ENCODE measurements at places on chromosomes 11 and 22. TPM values are rescaled to one million over a fixed set of nuclear protein-coding genes. Genes with fewer than 3 reads are reported as not detected.
A peak's percentile ranks its signal among the peaks of the same experiment; 100 is the strongest.

DNA sequence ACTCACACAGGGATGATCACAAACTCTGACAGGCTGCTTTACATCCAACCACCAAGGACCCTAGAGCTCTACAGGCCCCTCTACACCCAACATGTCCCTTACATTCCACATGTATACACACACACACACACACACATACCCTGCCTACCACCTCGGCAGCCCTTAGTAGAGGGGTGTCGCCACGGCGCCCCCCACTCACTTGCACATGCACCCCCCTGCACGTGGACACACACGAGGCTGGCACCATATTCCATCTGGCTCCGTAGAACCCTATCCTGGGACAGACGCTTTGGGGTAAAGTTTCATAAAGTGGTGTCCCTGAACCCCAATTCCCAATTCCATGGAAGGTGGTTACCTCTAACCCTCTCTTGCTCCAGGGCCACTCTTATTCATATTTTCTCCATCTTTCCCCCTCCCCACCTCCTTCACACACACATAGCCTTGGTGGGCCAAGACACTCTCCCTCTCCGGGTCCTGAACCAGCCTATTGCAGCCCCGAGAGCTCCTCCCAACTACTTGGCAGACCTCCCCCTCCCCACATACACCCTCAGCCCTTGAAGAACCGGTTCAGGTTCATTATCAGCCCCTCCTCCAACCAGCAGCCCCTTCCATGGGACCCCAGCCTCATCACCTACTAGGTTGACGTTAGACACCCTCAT lies 809 bp downstream of the PDE2A start:
- no peak overlapping the region for H3K4me3 ChIP-seq
- no peaks in the 10 kb centered on the region for H3K36me3 ChIP-seq
- H3K27ac ChIP-seq, result no peak overlapping the region
- H3K27me3 ChIP-seq, result peaks cover 2% of the 10 kb centered on the region
- DNase-seq, result no peak

DNA sequence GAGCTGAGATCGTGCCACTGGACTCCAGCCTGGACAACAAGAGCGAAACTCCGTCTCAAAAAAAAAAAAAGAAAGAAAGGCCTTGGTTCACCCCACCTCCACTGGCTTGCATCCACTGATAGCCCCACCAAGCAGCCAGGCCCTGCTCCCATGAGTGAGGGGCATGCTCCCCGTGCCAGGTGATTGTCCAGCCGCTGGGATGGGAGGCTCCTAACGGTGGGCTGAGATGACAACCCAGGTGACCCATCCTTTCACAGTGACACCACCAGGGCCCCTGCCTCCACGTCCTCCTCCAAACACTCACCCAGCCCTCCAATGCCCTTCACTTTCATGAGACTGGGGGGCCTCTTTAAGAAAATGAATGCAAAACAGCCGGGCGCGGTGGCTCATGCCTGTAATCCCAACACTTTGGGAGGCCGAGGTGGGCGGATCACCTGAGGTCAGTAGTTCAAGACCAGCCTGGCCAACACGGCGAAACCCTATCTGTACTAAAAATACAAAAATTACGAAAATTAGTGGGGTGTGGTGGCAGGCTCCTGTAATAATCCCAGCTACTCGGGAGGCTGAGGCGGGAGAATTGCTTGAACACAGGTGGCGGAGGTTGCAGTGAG lies 8.6 kb upstream of the DERL3 start:
- DNase-seq, result no peak
- H3K27me3 ChIP-seq, result no peaks in the 10 kb centered on the region
- H3K4me3 ChIP-seq, result no peak overlapping the region

- H3K4me1 ChIP-seq, result no peaks in the 10 kb centered on the region
- no peaks in the 10 kb centered on the region for H3K36me3 ChIP-seq
- H3K27me3 ChIP-seq, result no peaks in the 10 kb centered on the region
- H3K4me3 ChIP-seq, result no peak overlapping the region
- no peak overlapping the region for H3K27ac ChIP-seq
Measured at GRCh38 chr11:73989156-73989555, 6.5 kb upstream of the UCP2 start.

GRCh38 chr22:20533879-20534265 lies 26.5 kb downstream of the MED15 start:
- DNase-seq, result no peak
- peaks cover 4% of the 10 kb centered on the region for H3K4me1 ChIP-seq
- no peaks in the 10 kb centered on the region for H3K27me3 ChIP-seq
- H3K36me3 ChIP-seq, result peaks cover 4% of the 10 kb centered on the region
- peak overlapping the region; percentile 83 for H3K27ac ChIP-seq
- H3K4me3 ChIP-seq, result no peak overlapping the region

- H3K4me3 ChIP-seq, result no peak overlapping the region
- no peaks in the 10 kb centered on the region for H3K27me3 ChIP-seq
- DNase-seq, result no peak
- H3K4me1 ChIP-seq, result no peaks in the 10 kb centered on the region
Measured at GRCh38 chr22:40714499-40715337, 35.4 kb downstream of the MCHR1 start.

- no peaks in the 10 kb centered on the region for H3K27me3 ChIP-seq
- H3K36me3 ChIP-seq, result no peaks in the 10 kb centered on the region
- no peak overlapping the region for H3K4me3 ChIP-seq
- no peak overlapping the region for H3K27ac ChIP-seq
Measured at GRCh38 chr11:11380883-11381282, 27.8 kb upstream of the CSNK2A3 start.

GRCh38 chr11:70292863-70293262 lies 22.4 kb downstream of the PPFIA1 start:
- H3K27ac ChIP-seq, result no peak overlapping the region
- no peak for DNase-seq
- H3K36me3 ChIP-seq, result no peaks in the 10 kb centered on the region

- no peaks in the 10 kb centered on the region for H3K36me3 ChIP-seq
- peak overlapping the region; percentile 98 for H3K4me3 ChIP-seq
- DNase-seq, result peak; percentile 54
- no peaks in the 10 kb centered on the region for H3K27me3 ChIP-seq
Measured at GRCh38 chr22:46149512-46150033, 753 bp upstream of the PPARA start.

DNA sequence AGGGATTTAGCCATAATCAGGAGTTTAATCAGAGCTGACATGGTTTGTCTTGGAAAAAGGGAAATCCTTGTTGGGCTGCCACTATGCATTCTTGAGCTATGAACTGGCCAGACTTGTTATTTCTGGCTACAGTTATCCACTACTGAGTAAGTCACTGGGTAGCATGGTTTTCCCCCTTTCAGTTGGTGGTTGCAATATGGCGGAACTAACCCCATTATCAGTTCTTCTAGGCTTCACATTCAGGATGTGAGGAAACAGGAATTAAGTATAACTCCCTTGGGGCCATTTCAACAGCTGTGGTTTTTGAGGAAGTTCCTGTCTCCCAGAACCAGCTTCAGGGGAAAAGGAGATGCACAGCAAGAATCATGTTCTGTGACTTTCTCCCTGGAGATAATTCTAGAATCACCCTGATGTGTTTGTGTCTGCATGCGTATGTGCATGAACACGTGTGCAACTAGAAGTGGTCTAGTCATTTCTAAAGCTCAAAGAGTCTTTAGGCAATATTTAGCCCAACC lies 103.0 kb upstream of the CD44 start:
- H3K27ac ChIP-seq, result no peak overlapping the region
- no peaks in the 10 kb centered on the region for H3K27me3 ChIP-seq
- H3K4me3 ChIP-seq, result no peak overlapping the region

GRCh38 chr11:122796128-122796717 lies 42.1 kb upstream of the CRTAM start:
- H3K4me1 ChIP-seq, result no peaks in the 10 kb centered on the region
- no peaks in the 10 kb centered on the region for H3K27me3 ChIP-seq
- H3K27ac ChIP-seq, result no peak overlapping the region
- H3K36me3 ChIP-seq, result no peaks in the 10 kb centered on the region
- no peak overlapping the region for H3K4me3 ChIP-seq
- DNase-seq, result peak; percentile 40

DNA sequence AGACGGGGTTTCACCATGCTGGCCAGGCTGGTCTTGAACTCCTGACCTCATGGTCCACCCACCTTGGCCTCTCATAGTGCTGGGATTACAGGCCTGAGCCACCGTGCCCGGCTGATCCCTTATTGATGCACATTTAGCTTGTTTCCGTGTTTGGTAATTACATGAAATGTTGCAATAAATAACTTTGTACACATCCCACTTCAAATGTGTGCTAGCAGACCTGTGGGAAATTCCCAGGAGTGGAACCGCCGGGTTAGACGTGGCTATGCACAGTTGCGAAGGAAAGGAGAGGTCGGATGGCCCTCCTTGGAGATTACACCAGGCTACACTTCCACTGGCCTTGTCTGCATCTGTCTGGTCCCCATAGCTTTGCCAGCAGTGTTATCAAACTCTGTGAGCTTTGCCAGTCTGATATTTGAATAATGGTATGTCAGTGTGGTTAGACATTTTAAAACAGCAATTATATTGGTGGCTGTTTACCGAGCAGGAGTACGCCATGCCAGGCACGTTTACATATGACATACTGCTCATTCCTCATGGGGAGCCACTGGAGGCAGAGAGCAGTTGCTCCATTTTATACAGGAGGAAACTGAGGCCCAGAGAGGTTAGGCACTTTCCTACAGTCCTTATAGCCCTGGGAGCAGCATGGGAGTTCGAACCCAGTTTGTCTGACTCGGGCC lies 27.2 kb upstream of the SYT7 start:
- no peak for DNase-seq
- no peaks in the 10 kb centered on the region for H3K36me3 ChIP-seq
- peaks cover 40% of the 10 kb centered on the region for H3K27me3 ChIP-seq
- H3K27ac ChIP-seq, result no peak overlapping the region
- no peak overlapping the region for H3K4me3 ChIP-seq

GRCh38 chr11:111422494-111423249 lies 43.6 kb upstream of the POU2AF1 start:
- H3K4me1 ChIP-seq, result peaks cover 19% of the 10 kb centered on the region
- no peak for DNase-seq
- H3K27me3 ChIP-seq, result no peaks in the 10 kb centered on the region
- no peaks in the 10 kb centered on the region for H3K36me3 ChIP-seq

- peak overlapping the region; percentile 18 for H3K4me3 ChIP-seq
- peaks cover 36% of the 10 kb centered on the region for H3K4me1 ChIP-seq
- DNase-seq, result no peak
- H3K27me3 ChIP-seq, result no peaks in the 10 kb centered on the region
Measured at GRCh38 chr11:73342633-73343032, 33.6 kb upstream of the RELT start.

DNA sequence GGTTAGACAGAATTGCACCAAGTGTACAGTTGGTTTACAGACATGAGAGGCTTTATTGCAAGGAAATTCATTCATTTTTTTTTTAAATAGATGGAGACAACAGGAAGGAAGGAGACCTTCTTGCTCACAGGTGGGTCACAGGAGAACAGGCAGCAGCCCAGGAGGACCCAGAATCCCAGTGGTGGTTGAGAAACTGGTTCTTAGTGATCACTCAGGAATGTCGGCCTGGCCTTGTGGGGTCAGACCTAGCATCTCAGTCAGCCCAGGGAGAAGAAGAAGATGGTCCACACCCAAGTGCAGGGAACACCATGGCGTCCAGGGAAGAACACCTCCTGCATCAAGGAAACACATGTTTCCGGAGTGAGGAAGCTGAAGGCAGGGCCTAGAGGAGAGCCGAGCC lies 849 bp downstream of the KRTAP5-11 start:
- H3K27ac ChIP-seq, result no peak overlapping the region
- no peaks in the 10 kb centered on the region for H3K27me3 ChIP-seq
- H3K4me3 ChIP-seq, result no peak overlapping the region
- no peak for DNase-seq

DNA sequence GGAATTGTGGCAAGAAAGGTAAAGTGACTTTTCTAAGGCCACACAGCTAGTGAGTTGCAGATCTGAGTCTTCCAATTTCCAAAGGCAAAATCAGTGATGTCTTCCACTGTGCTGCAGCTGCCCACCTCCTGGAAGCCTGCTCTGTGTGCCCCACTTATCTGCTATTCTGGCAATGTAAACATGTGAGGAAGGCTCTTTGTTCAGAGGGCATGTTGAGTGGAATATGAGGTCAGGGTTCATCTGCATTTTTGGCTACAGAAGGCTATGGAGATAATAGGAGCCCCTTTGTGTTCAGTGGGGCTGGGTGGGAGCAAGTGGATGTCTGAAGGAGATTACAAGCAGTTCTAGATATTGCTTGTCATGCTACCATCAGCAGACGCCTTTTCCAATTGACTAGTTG lies 396.2 kb downstream of the BUD13 start:
- no peak overlapping the region for H3K27ac ChIP-seq
- DNase-seq, result no peak
- no peaks in the 10 kb centered on the region for H3K27me3 ChIP-seq
- no peaks in the 10 kb centered on the region for H3K4me1 ChIP-seq
- no peaks in the 10 kb centered on the region for H3K36me3 ChIP-seq

DNA sequence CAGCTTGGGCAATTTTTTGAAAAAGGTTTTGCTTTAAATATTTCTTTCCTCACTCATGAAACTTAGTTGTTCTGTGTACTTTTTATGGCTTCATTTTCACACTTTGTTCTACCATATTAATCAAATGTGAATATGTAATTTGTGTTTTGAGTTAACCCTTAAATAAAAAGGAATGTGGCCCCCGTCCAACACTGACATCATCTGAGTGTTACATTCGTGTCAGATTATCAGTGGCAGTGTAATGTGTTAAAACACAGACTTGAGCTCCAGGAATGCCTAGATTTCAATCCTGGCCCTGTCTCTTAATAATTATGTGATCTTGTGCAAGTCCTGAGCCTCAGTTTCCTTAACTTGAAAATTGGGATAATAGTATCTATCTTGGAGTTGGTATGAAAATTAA lies 5.6 kb downstream of the RTN3 start:
- H3K27ac ChIP-seq, result no peak overlapping the region
- H3K4me3 ChIP-seq, result no peak overlapping the region
- no peaks in the 10 kb centered on the region for H3K36me3 ChIP-seq
- H3K27me3 ChIP-seq, result no peaks in the 10 kb centered on the region
- H3K4me1 ChIP-seq, result peaks cover 34% of the 10 kb centered on the region

A4GALT gene
- total RNA-seq, result 73.0 TPM

ESRRA gene
- total RNA-seq, result 28.5 TPM

HPS4 gene
- 62.3 TPM for total RNA-seq

TRABD gene
- total RNA-seq, result 22.7 TPM

RASGRP2 gene
- total RNA-seq, result 50.0 TPM

OR51B4 gene
- total RNA-seq, result 0.98 TPM

OR10D3 gene
- not detected for total RNA-seq

KDM4E gene
- total RNA-seq, result not detected

Data from tibial nerve (tissue), 4 donors.